ENCODE measurements at places on chromosomes 13 and 19. TPM values are rescaled to one million over a fixed set of nuclear protein-coding genes. Genes with fewer than 3 reads are reported as not detected.

GRCh38 chr19:41888926-41889325 is 5.9 kb downstream of the ARHGEF1 start:
- H3K4me3 ChIP-seq = no peak overlapping the region
- no peak overlapping the region for H3K27ac ChIP-seq
- H3K36me3 ChIP-seq = peaks cover 36% of the 10 kb centered on the region

ZNF524 gene
- 15.6 TPM for total RNA-seq

DNA sequence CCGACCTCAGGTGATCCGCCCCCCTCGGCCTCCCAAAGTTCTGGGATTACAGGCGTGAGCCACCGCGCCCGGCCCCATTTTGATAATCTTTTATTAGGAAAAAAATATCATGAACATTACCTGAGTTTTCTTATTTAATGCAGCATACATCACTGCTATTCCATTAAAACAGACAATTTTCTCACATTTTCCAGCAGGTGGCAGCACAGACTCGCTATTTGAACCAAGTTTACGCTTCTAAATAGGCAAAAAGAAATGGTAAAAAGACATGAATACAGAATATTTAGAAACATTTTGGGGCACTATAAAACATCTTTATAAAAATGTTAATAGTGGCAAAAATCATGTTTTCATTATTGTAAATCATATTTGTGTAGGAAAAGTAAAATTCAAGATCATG is 903.1 kb downstream of the SLITRK6 start:
- no peaks in the 10 kb centered on the region for H3K27me3 ChIP-seq
- DNase-seq = no peak
- H3K4me3 ChIP-seq = no peak overlapping the region
- H3K4me1 ChIP-seq = no peaks in the 10 kb centered on the region
- H3K27ac ChIP-seq = no peak overlapping the region

TUBA3C gene
- total RNA-seq = not detected

CERS1 gene
- total RNA-seq = 1.4 TPM

DNA sequence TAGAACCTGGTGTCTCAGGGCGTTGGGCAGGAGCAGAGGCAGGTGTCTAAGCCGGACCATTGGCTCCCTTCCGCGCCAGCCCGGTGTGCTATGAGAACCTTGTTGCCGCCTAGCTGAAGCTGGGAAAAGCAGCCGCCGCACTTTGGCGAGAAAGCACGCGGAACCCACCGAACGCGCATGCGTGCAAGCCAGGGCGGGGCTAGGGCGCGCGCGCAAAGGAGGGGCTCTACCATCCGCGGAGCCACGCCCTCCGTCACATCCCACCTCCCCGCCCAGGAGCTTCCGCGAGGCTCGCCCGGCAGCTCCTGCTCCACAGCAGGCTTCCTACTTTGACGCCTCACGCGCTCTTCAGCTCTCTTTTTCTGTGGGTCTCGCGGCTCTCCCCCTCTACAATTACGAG is 51.3 kb downstream of the WDR87 start:
- peak overlapping the region; percentile 44 for H3K4me3 ChIP-seq
- no peak overlapping the region for H3K27ac ChIP-seq
- H3K27me3 ChIP-seq = peaks cover 41% of the 10 kb centered on the region
- peak; percentile 32 for DNase-seq

DNA sequence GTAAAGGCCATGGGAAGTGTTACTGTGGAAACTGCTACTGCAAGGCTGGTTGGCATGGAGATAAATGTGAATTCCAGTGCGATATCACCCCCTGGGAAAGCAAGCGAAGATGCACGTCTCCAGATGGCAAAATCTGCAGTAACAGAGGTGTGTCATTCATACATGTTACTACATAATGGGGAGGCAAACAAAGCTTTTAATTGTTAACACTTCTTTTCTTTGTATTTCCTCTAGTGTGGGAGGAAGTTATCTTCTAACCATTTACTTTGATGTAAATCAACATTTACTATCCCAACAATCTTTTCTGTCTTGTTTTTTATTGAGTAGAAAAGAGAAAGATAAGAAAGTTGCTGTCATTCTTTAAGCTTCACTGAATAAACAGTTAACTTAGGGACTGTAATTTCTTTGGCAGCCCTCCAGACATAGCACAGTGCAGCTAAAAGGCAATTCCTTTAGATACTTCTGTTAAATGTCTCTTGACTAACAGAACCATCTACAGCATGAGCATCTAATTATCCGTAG is 126.9 kb downstream of the ITGBL1 start:
- H3K27me3 ChIP-seq = no peaks in the 10 kb centered on the region
- no peak overlapping the region for H3K4me3 ChIP-seq
- no peak overlapping the region for H3K27ac ChIP-seq
- H3K4me1 ChIP-seq = no peaks in the 10 kb centered on the region
- DNase-seq = no peak

- H3K27me3 ChIP-seq = no peaks in the 10 kb centered on the region
- peaks cover 37% of the 10 kb centered on the region for H3K4me1 ChIP-seq
- peak within 1 kb of the TSS; percentile 85 for H3K4me3 ChIP-seq
- H3K27ac ChIP-seq = peak within 1 kb of the TSS; percentile 68
- H3K36me3 ChIP-seq = peaks cover 16% of the 10 kb centered on the region
Measured at GRCh38 chr19:47348819-47349795, at the start of gene DHX34. Gene DHX34, plus strand, starts transcription at chr19:47349315. Its CDS starts 3,716 bp downstream, at chr19:47353031.

All from left ventricle myocardium inferior (tissue), 1 donor.